ENCODE measurements at places on chromosomes 3 and 15.
A peak's percentile ranks its signal among the peaks of the same experiment; 100 is the strongest.

DNA sequence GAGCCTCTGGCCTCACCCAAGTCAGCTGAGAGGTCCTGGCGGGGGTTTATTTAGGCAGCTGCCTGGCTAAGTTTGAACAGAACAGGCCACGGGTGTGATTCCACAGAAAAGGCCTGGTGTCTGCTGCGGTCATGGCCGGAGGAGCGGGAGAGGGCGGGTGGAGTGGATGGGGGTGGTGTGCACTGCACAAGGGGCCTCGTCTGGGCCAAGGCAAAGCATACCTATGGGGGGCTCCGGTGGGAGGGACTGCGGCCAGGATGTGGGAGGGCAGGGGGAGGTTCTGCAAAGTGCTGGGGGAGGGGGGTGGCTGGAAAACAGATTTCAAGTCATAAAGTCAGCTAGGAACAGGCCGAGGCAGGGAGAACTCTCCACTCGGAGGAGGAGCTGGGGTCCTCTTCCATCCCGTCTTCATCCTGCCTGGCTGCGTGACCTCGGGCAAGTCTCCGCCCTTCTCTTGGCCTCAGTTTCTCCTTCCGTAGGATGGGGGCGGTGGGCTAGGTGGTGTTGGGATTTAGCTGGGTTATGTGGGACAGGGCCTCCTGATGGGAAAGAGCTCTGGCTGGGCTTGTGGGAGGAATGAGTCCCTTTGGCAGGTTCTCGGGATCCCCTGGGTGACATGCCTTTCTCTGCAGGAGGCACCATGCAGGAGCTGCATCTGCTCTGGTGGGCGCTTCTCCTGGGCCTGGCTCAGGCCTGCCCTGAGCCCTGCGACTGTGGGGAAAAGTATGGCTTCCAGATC lies 878 bp downstream of the ISLR start:
- H3K36me3 ChIP-seq: no peaks in the 10 kb centered on the region
- no peak overlapping the region for H3K4me3 ChIP-seq
- H3K27ac ChIP-seq: no peak overlapping the region
- no peak for DNase-seq
- H3K27me3 ChIP-seq: no peaks in the 10 kb centered on the region
- peaks cover 30% of the 10 kb centered on the region for H3K4me1 ChIP-seq

DNA sequence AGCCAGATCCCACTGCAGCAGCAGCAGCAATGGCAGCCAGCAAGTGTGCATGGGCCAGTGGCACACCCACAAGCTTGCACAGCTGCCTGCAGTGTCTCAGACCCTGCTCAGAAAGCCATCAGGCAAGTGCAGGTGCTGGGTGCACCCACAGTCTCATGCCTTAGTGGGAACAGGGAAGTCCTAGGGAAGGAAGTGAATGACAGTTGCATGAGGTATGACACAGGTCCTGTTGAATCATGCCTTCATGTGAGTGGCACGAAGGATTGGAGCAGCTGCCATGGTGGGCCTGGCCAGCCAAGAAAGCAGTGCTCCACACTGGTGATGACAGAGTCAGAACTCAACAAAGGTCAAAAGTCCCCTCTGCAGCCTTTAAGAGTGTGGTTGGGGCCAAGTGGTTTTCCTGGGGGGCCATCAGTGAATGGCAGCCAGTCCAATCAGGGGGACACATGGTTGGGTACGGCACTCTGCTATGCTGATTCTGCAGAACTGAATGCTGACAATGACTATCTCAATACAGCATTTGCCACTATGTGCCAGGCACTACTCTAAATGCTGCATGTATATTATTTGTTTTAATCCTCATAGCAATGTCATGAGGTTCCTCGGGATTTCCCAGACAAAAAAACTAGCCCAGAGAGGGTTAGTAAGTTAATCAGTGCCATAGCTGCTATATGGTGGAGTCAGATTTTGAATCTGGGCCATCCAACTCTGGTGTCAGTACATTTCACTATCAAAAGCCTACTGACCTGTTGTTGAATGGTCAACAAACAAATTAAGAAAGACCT lies 94.3 kb downstream of the AQP9 start:
- no peak for DNase-seq
- no peak overlapping the region for H3K4me3 ChIP-seq
- H3K36me3 ChIP-seq: no peaks in the 10 kb centered on the region

DNA sequence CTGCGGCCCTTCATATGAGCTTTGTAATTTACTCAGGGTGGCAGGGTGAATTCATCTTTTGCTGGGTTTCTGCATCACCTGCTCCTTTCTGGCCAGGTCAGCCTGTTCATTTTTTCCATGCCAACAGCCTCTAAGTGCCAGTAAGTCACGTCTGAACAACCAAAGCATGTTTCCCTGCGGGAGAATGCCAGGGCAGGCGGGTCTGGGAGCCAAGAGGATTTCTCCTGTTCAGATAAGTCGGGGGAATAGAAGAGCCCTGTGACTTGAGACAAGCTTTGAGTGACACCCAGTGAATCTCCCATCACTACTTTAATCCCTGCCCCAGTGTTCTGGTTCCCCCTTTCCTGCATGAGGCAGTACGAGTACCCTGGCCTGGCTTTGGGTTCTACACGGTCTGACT lies 153.1 kb downstream of the PGPEP1L start:
- H3K36me3 ChIP-seq: no peaks in the 10 kb centered on the region
- peaks cover 85% of the 10 kb centered on the region for H3K4me1 ChIP-seq
- peak overlapping the region; percentile 55 for H3K27ac ChIP-seq

GRCh38 chr3:172135185-172135584 lies 95.8 kb downstream of the FNDC3B start:
- H3K4me1 ChIP-seq: peaks cover 99% of the 10 kb centered on the region
- H3K4me3 ChIP-seq: no peak overlapping the region
- peaks cover 70% of the 10 kb centered on the region for H3K36me3 ChIP-seq
- H3K27ac ChIP-seq: peak overlapping the region; percentile 86

DNA sequence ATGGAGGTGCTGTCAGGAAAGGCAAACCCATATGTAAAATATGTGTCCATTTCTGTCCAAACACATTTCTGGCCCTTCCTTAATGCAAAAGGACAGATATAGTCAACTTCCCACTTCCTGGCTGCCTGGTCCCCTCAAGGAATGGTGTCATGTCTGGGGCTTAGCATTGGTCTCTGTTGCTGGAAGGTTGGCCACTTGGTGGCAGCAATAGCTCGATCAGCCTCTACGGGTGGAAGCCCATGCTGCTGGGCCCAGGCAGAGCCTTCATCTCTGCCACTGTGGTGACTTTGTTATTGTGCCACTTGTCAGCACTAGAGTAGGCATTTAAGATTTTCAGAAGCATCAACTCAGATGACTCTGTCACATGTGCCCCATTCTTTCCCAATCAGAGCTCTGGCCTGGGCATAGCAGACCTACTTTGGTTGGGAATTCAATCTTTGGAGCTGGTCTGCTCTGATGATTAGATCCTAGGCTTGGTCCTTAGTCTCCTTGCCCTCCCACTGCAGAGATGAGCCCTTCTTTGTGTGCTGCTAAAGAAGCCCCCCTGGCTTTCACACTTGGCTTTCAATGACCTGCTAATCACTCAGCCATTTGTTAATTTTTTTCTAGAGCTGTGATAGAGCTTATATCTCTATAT lies 51.0 kb upstream of the SPSB4 start:
- H3K27me3 ChIP-seq: no peaks in the 10 kb centered on the region
- H3K36me3 ChIP-seq: no peaks in the 10 kb centered on the region
- no peak overlapping the region for H3K4me3 ChIP-seq
- DNase-seq: peak; percentile 21
- no peaks in the 10 kb centered on the region for H3K4me1 ChIP-seq
- no peak overlapping the region for H3K27ac ChIP-seq

GRCh38 chr15:80831606-80832224 lies 52.5 kb downstream of the CEMIP start:
- H3K27ac ChIP-seq: no peak overlapping the region
- H3K4me3 ChIP-seq: no peak overlapping the region
- H3K27me3 ChIP-seq: no peaks in the 10 kb centered on the region
- no peaks in the 10 kb centered on the region for H3K4me1 ChIP-seq
- no peak for DNase-seq

- no peaks in the 10 kb centered on the region for H3K27me3 ChIP-seq
- no peak overlapping the region for H3K4me3 ChIP-seq
- DNase-seq: no peak
These were observed 4.1 kb upstream of the MYO1E start for GRCh38 chr15:59376733-59377132.

DNA sequence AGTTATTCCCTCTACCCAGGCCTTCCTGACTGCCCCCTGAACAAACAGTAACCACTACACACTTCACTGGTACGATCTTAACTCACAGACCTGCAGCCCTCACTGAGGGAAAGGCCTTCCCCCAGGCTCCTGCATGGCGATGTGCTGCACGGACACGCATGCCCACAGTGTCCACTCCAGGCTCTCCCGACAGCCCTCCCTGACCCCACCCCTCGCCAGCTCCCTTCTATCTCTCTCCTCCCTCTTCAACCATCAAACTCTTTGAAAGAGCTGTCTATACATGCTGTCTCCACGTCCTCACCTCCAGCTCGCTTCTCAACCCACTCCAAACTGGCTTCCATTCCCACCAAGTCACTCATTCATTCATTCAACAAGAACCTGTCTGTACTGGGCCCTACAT lies 3.9 kb downstream of the SCN5A start:
- H3K4me3 ChIP-seq: no peak overlapping the region
- no peak overlapping the region for H3K27ac ChIP-seq
- no peaks in the 10 kb centered on the region for H3K4me1 ChIP-seq
- H3K27me3 ChIP-seq: peaks cover 48% of the 10 kb centered on the region
- no peaks in the 10 kb centered on the region for H3K36me3 ChIP-seq

GRCh38 chr3:172194702-172195406 lies 155.5 kb downstream of the FNDC3B start:
- peaks cover 42% of the 10 kb centered on the region for H3K4me1 ChIP-seq
- peaks cover 43% of the 10 kb centered on the region for H3K36me3 ChIP-seq
- no peak overlapping the region for H3K4me3 ChIP-seq
- no peaks in the 10 kb centered on the region for H3K27me3 ChIP-seq

DNA sequence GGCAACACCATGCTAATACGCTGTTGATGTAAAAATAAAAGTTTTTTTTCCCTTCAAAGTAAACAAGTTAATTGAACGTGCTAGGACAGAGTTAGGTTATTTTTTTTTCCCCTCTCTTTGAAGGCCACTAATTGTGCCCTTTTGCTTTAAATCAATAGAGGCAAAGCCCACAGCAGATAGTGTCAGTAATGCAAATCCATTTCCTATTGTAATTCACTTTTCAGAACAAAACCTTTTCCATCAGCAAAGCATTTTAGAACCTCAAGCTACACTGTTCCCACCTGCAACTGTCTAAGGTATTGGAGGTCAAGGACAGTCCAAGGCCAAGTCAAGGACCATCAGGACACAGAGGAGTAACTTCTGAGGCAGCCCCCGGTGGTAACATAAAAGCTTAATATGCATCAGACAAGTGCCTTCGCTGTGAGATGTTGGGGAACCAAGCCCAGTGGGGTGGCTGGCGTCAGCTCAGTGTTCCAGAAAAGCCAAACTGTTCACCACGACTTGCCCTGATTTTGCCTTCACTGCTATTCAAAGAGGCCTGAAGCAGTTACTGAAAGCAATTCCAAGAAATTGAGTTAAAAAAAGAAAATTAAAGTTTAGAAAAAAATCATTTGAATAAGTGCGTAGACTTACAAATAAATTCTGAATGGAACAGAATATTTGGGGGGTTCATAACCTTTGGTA lies 65.8 kb upstream of the ICE2 start:
- H3K4me1 ChIP-seq: no peaks in the 10 kb centered on the region
- H3K27ac ChIP-seq: no peak overlapping the region
- no peak overlapping the region for H3K4me3 ChIP-seq
- no peaks in the 10 kb centered on the region for H3K36me3 ChIP-seq
- no peak for DNase-seq

DNA sequence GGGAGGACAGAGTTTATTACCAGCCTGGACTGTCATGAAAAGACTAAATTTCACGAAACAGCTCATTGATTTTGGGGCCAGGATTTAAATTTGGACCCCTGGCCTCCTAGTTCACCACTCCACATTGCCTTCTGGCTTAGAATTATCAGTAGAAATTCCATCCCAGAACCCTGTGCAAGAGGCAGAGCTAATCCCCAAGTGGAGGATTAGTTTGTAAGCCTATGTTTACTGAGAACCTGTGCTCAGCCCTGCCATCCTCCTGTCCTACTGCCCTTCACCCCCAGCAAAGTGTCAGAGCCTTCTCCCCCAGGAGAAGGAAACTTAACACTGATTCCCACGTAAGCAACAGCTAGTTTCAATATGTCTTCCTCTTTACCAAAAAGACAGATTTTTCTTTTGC lies 99.4 kb downstream of the SST start:
- no peak overlapping the region for H3K27ac ChIP-seq
- no peaks in the 10 kb centered on the region for H3K36me3 ChIP-seq
- no peak for DNase-seq
- peaks cover 4% of the 10 kb centered on the region for H3K27me3 ChIP-seq
- no peak overlapping the region for H3K4me3 ChIP-seq

DNA sequence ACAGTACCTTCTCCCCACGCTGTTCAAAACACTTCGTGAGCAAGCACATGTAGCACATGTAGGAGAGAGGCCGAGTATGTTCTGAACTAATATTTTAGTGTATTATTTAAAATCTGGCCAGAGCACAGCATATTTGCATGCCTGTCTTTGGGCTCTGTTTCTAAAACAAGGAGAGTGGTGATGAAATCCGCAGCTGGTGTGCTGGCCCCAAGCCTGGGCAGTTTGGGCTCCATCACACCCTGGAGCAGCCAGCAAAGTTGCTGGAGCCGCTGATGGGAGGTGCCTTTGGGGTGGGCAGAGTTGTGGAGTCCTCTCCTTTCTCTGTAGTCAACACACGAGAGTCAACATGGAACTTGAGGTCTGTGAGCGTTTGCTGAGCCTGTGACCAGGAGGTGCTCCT lies 116.6 kb downstream of the SLCO3A1 start:
- DNase-seq: no peak
- no peak overlapping the region for H3K27ac ChIP-seq
- no peak overlapping the region for H3K4me3 ChIP-seq
- peaks cover 47% of the 10 kb centered on the region for H3K4me1 ChIP-seq

DNA sequence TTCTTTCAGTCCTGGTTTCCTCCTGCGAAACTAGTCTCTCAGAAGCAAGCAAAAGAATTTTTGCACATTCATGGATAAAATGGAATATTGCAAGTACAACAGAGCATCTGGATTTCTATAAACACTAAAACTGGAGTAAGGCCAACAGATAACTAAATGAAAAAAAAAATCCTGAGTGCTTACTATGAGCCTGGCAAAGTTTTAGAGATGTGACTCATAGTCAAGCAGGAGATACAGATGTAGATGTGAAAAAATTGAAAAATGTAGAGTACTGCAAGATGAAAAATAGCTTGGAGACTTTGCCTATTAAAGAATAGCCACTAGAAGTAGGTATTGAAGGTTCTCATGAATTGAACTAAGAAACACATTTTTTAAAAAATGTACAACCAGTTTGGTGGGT lies 397.4 kb downstream of the OTOL1 start:
- no peaks in the 10 kb centered on the region for H3K36me3 ChIP-seq
- no peak overlapping the region for H3K4me3 ChIP-seq
- no peaks in the 10 kb centered on the region for H3K27me3 ChIP-seq
- H3K27ac ChIP-seq: no peak overlapping the region

GRCh38 chr15:70829371-70830166 lies 24.4 kb downstream of the LARP6 start:
- H3K36me3 ChIP-seq: 0 out of 2 replicates have a peak, but pooled peaks cover 4% of the 10 kb centered on the region
- H3K4me3 ChIP-seq: no peak overlapping the region
- H3K4me1 ChIP-seq: peaks cover 43% of the 10 kb centered on the region

GRCh38 chr3:106824856-106825255 lies 552.4 kb upstream of the CCDC54 start:
- no peak overlapping the region for H3K27ac ChIP-seq
- no peak for DNase-seq
- no peaks in the 10 kb centered on the region for H3K4me1 ChIP-seq
- no peak overlapping the region for H3K4me3 ChIP-seq

GRCh38 chr3:9867106-9867505 lies 12.9 kb downstream of the CIDEC start:
- no peak for DNase-seq
- H3K4me1 ChIP-seq: peaks cover 47% of the 10 kb centered on the region
- no peaks in the 10 kb centered on the region for H3K27me3 ChIP-seq
- no peaks in the 10 kb centered on the region for H3K36me3 ChIP-seq
- no peak overlapping the region for H3K4me3 ChIP-seq
- H3K27ac ChIP-seq: no peak overlapping the region
